Vagina (tissue), 2 donors: ENCODE measurements at places on chromosomes 11 and 22. TPM values are rescaled to one million over a fixed set of nuclear protein-coding genes. Genes with fewer than 3 reads are reported as not detected.

The APOL4 gene
- total RNA-seq, result 4.2 TPM

GRCh38 chr22:31089160-31090100 is 8.3 kb downstream of the SMTN start:
- DNase-seq, result no peak

DNA sequence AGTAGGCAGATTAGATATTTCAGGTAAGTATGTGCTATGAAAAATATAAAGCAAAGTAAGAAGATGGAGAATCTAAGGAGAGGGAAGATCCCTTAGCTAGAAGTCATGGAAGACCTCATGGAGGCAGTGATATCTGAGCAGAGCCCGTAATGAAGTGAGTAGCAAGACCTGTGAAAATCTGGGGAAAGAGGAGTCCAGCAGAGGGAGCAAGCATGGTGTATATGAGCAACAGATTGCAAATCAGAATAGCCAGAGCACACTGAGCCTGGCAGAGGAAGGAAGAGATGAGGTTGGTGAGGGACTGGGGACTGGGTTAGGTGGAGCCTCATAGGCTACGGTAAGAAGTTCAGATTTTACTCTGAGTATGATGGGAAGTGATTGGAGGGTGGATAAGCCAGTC is 9.4 kb downstream of the LHFPL7 start:
- DNase-seq, result no peak

The RIC3 gene
- 17.7 TPM for total RNA-seq

GRCh38 chr11:44617671-44618461 is 52.4 kb downstream of the CD82 start:
- DNase-seq, result no peak
